Bronchial smooth muscle cell (primary cell): ENCODE measurements at places on chromosomes 3 and 15. TPM values are rescaled to one million over a fixed set of nuclear protein-coding genes. Genes with fewer than 3 reads are reported as not detected.

CAPN3 gene
- 1.7 and 3.2 TPM in 2 replicates for total RNA-seq

GCSAM gene
- not detected in 2 replicates for total RNA-seq

BCHE gene
- total RNA-seq: 0.77 and 10.4 TPM in 2 replicates

CD200 gene
- total RNA-seq: under 0.01 TPM in 2 replicates

C3orf85 gene
- total RNA-seq: not detected in 2 replicates

ROBO2 gene
- 0.17 and 0.95 TPM in 2 replicates for total RNA-seq

OCA2 gene
- not detected in 2 replicates for total RNA-seq

KLHDC8B gene
- 45.7 and 67.5 TPM in 2 replicates for total RNA-seq

ARPIN gene
- total RNA-seq: 11.3 and 11.8 TPM in 2 replicates

MRPS25 gene
- total RNA-seq: 13.1 and 15.6 TPM in 2 replicates

GOLGA8T gene
- under 0.01 and 0.17 TPM in 2 replicates for total RNA-seq

EFCC1 gene
- under 0.01 TPM in 1 of 2 replicates, not detected in the other for total RNA-seq

MEIS2 gene
- total RNA-seq: 42.6 and 119 TPM in 2 replicates

MAGEL2 gene
- under 0.01 TPM in 2 replicates for total RNA-seq

C3orf22 gene
- not detected in 2 replicates for total RNA-seq

UCN2 gene
- 0.32 and 0.34 TPM in 2 replicates for total RNA-seq

ANO10 gene
- total RNA-seq: 43.7 and 46.1 TPM in 2 replicates

ESYT3 gene
- total RNA-seq: 0.16 TPM in 1 of 2 replicates, not detected in the other

CHRM5 gene
- total RNA-seq: under 0.01 TPM in 1 of 2 replicates, not detected in the other

RRP9 gene
- total RNA-seq: 20.1 and 21.4 TPM in 2 replicates

LARP6 gene
- total RNA-seq: 83.7 and 93.6 TPM in 2 replicates

PLA2G4F gene
- total RNA-seq: under 0.01 TPM in 1 of 2 replicates, not detected in the other

MRPS22 gene
- 72.2 and 76.4 TPM in 2 replicates for total RNA-seq

SAMD7 gene
- total RNA-seq: not detected in 2 replicates

SLC22A14 gene
- total RNA-seq: under 0.01 and 0.17 TPM in 2 replicates

STRIT1 gene
- total RNA-seq: not detected in 2 replicates

SEC62 gene
- 38.6 and 60.9 TPM in 2 replicates for total RNA-seq

SPG11 gene
- 73.0 and 92.3 TPM in 2 replicates for total RNA-seq

ZMYND10 gene
- total RNA-seq: 1.3 and 1.4 TPM in 2 replicates

NLGN1 gene
- 1.9 and 2.9 TPM in 2 replicates for total RNA-seq

NOX5 gene
- 0.63 and 1.8 TPM in 2 replicates for total RNA-seq

RPL4 gene
- 1,294 and 2,763 TPM in 2 replicates for total RNA-seq

LNP1 gene
- 3.9 and 4.6 TPM in 2 replicates for total RNA-seq

GMNC gene
- not detected in 2 replicates for total RNA-seq

MUC20 gene
- 0.60 and 0.95 TPM in 2 replicates for total RNA-seq

GPR27 gene
- total RNA-seq: not detected in 2 replicates

ZNF770 gene
- 14.2 and 22.2 TPM in 2 replicates for total RNA-seq

SCAANT1 gene
- total RNA-seq: not detected in 2 replicates

TRAT1 gene
- not detected in 2 replicates for total RNA-seq

C15orf62 gene
- under 0.01 TPM in 1 of 2 replicates, not detected in the other for total RNA-seq

RBMS3 gene
- 43.2 and 50.8 TPM in 2 replicates for total RNA-seq

WDR72 gene
- not detected in 2 replicates for total RNA-seq

CPLX3 gene
- total RNA-seq: under 0.01 TPM in 1 of 2 replicates, not detected in the other

SPINK8 gene
- total RNA-seq: not detected in 2 replicates

LRRC3B gene
- total RNA-seq: not detected in 2 replicates

ZFAND6 gene
- total RNA-seq: 129 and 154 TPM in 2 replicates

IL5RA gene
- total RNA-seq: under 0.01 TPM in 1 of 2 replicates, not detected in the other

CHRFAM7A gene
- total RNA-seq: 0.32 and 0.69 TPM in 2 replicates

LMCD1 gene
- total RNA-seq: 2.8 and 2.9 TPM in 2 replicates

ACSBG1 gene
- not detected in 2 replicates for total RNA-seq

SLC38A3 gene
- not detected in 2 replicates for total RNA-seq

PCOLCE2 gene
- total RNA-seq: 122 and 144 TPM in 2 replicates

OXTR gene
- 0.09 and 0.32 TPM in 2 replicates for total RNA-seq
